ENCODE measurements at places on chromosomes 5 and 9.

DNA sequence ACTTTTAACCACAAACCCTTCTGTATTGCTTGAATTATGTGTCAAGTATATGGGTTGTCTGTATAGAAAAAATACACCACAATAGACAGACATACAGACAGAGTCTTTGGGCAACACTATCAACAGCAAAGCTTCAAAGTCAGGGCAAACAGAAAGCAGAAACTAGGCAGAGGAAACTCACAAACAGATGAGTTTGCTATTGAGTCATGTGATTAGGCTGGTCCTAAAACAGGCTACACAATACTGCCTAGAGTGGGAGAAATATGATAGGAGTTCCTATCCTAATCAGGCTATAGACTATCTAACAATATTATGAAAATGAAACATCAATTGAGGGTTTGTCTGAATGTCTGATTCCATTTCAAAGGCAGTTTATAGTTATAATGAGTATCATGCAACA is 156.4 kb downstream of the EDIL3 start:
- DNase-seq = no peak

GRCh38 chr9:73200694-73201452 is 49.2 kb downstream of the ANXA1 start:
- no peak for DNase-seq

- no peak for DNase-seq
Measured at GRCh38 chr9:93308676-93309075, 124.7 kb downstream of the WNK2 start.

GRCh38 chr5:53642061-53642460 is 81.6 kb downstream of the NDUFS4 start:
- DNase-seq = no peak

- DNase-seq = no peak
Measured at GRCh38 chr9:119078015-119078414, 291.2 kb downstream of the BRINP1 start.

DNA sequence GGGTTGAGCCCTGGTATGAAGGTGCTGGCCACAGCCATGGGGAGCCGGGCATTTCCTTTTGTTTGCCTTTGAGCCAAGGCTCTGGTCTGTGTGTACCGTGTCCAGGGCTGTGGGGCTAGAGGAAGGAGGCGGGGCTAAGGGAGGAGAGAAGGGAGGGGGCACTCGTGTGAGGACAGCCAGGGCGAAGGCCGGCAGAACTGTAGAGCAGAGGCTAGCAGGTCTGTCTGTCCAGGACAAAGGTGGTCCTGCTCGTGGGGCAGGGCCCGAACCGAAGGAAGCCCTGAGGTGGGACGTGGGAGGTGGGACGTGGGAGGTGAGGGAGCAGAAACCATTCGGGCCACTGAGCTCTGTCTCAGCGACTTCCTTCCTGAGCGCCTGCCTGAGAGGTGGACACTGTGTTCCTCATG is 41.3 kb upstream of the TESK1 start:
- no peak for DNase-seq

GRCh38 chr5:93062548-93062947 is 518.5 kb downstream of the NR2F1-AS1 start:
- no peak for DNase-seq

- DNase-seq = no peak
Measured at GRCh38 chr9:13358128-13358527, 78.6 kb upstream of the MPDZ start.

DNA sequence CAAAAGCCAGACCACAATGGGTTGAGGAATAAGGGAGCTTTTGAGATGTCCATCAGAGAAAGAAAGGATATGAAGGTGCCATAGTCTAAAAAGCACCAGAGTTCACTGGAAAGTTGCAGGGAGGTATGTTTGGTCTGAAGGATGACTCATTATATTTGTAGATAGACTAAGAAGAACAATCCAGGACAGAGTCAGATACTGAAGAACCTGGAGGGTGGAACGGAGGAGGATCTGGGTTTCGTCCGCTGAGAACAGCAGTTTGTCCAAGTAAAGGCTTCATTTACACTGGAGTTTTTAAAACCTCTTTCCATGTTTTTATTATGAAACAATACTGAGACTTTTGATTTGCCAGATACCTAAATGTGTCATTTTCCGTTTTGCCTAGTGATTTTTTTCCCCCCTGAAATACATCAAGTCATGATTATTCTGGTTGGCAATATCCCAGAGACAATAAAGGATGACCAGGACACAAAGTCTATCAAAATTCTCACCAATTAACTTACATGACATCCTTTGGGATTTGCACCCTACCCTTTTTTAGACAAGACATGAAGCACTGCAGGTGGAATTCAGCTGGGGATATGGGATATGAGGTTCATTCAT is 219.9 kb downstream of the MLLT3 start:
- DNase-seq = no peak

- no peak for DNase-seq
Measured at GRCh38 chr5:6772886-6773285, 59.7 kb downstream of the TENT4A start.

DNA sequence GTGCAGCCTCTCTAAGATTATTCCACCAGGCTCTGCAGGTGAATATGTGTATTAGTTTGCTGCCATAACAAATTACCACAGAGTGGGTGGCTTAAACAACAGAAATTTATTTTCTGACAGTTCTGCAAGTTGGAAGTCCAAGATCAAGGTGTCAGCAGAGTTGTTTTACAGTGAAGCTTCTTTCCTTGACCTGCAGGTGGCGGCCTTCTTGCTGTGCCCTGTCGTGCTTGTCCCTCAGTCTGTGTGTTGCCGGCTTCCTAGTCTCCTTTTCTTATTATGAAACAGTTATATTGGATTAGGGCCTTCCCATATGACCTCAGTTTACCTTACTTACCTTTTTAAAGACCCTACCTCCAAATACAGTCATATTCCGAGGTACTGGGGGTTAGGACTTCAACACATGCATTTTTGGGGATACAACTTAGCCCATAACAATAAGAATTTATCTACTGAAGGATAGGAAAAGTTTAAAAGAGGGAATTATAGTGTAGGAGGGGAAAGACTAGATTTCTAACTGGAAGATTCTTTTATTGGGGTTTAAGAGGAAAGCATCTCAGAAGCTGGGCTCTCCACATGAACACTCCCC is 97.4 kb downstream of the OSTF1 start:
- peak; percentile 75 for DNase-seq

DNA sequence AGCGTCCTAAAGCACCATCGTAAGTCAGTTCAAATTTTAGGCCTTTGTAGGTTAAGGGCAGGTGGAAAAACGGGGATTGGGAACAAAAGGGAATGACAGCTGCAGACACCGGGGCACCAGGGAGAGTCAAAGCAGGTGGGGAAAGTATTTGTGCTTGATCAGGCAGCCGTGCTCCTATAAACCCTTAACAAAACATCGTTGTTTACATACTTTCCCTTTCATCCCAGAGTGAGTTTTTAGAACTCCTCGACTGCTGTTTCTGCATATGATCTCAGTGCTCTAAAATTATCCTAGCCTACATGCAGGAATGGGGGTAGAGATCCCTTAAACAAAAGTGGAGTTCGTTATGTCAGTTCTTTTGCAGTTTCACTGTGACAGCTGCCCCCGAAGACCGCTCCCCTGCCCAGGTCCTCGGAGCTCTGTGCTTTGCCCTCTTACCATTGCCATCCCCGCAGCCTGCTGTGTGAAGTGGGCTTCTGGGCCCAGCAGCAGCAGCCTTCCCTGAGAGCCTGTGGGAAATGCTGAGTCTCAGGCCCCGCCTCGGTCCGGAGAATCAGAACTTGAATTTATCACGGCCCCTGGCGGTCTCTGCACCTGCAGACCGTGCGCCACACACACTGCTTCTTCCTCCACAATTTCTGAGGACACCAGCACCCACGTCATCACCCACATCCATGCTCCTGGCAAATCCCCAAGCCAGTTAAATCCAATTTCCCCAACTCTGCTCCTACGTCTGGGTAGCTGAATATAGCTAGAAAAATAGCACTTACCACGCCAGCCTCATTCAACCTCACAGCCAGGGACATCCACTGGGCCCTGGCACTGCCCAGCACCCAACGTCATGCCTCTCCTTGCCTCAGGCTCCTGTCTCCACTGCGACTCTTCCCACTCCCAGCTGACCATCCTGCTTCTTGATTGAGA is 86.8 kb downstream of the NSUN2 start:
- DNase-seq = no peak

DNA sequence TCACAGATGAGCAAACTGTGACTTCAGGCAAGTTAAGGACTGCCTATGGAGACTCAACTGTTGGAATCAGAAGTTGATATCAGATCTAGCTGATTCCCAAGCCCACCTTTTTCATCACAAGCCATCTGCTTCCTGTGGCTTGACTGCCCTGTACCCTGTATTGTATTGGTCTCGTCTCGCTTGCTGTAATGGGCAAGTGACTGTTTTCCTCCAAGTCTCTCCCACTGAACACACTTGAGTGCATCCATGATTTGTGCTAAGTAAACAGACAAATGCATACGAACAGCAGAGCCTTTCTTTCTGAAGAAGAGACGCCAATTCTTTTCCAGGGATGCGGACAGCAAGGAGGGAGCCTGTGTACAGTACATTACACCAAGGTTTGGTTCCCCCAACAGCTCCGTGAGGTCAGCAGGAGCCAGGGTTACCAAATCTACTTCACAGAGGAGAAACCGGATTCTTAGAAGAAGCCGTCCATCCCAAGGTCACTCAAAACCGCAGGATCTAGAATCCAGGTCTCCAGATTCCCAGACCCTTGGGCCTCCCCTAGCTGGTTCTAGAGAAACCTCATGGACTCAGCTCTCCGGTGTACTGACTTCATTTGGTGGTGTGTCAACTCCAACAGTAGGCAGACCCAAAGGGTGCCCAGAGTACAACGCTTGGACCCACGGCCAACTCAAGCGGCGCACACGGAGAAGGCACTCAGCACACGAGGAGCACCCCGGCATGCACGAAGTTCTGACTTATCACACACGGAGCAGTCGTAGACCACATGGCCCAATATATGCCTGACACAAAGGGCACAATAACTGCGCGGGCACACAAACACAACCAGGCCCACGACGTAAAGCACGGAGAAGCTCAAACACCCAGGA is 1.1 kb downstream of the BAG1 start:
- no peak for DNase-seq

DNA sequence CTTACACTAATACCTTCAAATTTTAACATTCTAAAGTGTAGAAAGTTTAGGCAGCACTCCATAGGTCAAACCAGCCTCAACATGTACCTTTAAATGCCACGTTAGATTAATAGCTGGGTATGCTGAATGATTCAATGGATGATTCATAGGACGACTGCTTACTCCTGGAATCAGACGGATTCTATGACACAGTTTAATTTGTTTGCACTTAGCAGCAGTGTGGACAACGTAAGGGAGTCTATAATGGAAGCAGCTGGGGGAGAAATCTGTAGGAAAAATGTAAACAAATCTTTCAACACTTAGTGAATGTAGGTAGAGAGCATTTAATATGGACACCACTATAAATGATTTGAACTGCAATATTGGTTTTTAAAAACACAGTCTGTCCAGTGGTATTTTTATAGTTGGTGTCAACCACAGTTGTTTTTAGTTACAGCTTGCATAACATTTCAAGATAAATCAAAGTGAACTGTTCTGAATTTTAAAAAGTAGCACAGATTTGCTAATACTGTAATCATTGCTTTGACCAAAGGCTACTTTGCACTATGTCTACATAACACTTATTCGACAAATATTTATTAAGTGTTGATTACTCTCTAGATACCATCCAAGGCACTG is 701.5 kb upstream of the MEF2C start:
- DNase-seq = no peak

GRCh38 chr5:61779743-61780142 is 447.7 kb downstream of the ZSWIM6 start:
- DNase-seq = no peak

DNA sequence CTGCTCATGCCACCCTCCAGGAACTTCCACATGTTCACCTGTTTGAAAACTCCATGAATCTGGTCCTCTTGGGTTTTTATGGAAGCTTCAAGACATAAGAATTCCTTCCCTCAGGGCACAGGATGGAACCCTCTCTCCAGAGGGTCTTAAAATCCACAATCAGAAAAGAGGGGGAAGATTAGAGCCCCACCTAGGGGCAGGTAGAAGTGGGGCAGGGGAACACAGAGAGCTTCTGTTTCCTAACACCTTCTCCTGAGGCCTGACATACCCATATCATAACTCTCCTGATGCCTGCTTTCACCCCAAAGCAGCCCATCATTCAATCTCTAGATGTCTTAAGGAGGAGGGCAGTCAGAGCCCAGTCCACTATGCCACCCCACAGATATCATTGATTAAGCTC is 1087.7 kb upstream of the ARRDC3 start:
- no peak for DNase-seq

GRCh38 chr5:58370606-58371005 is 89.3 kb downstream of the PLK2 start:
- DNase-seq = no peak

GRCh38 chr9:101566904-101567724 is 27.7 kb downstream of the PPP3R2 start:
- peak; percentile 38 for DNase-seq

DNA sequence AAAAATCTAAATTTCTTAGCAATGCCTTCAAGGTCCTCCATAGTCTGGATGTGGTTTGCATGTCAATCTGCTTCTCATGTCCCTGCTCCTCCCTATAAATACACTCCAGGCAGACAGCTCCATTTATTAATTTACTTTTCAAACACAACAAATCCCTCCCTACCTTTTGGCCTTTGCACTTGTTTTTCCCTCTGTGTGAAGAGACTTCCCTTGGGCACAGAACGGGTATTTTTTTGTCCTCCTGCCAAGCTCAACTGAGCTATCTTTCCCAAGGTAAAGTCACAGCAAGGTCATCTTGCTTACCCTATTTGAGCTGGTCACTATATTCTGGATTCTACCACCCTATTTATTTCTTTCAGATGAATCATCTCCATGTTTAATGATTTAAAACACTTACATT is 159.6 kb upstream of the ANKH start:
- no peak for DNase-seq

DNA sequence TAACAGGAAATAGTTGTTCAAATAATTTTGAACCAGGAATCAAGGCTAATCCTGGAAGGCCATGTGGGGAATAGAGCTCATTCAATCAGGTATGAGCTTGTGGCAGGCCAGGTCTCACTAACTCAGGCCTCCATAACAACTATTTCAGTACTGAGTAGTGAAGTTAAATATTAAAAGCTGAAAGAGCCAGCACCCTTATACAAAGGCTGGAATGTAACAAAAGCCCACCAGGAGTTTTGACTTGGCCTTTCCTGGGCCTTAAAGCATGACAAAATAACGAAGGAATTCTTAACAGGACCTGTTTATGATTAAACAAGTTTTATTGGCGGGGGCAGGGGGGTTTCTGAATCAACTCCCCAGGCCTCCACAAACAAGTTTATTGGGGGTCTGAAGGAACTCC is 1146.7 kb downstream of the CDH9 start:
- no peak for DNase-seq

- DNase-seq = no peak
Measured at GRCh38 chr9:93143830-93144530, 9.9 kb upstream of the NINJ1 start.

GRCh38 chr5:170861917-170862766 is at the start of gene RANBP17:
Gene RANBP17 (plus strand): TSS chr5:170862018.
- DNase-seq = peak; percentile 75

DNA sequence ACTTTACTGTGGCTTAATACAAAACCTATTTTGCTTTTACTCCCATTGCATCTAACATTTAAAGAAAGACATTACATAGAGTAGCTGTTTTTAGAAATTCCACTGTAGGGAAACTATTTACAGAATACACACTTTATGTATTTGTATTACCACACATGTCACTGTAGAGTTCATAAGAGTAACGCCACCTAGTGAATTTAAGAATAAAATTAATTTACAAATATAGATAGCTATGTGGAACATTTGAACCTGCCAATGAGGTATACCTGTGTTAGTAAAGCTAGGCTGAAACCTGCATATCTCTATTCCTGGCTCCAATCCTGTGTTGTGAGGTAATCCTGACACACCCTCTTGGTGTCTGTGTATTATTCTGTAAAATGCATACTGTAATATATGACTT is 234.4 kb downstream of the MAST4 start:
- peak; percentile 22 for DNase-seq

- DNase-seq = no peak
Measured at GRCh38 chr9:87682618-87683017, 43.3 kb upstream of the CTSL start.
